ENCODE measurements at places on chromosomes 5 and 9.

GRCh38 chr5:111016801-111017200 is 54.7 kb upstream of the TSLP start:
- no peak for DNase-seq

- DNase-seq, result no peak
Measured at GRCh38 chr5:146107901-146108300, 2.5 kb upstream of the PLAC8L1 start.

GRCh38 chr9:19748278-19749126 is 40.3 kb downstream of the SLC24A2 start:
- no peak for DNase-seq

DNA sequence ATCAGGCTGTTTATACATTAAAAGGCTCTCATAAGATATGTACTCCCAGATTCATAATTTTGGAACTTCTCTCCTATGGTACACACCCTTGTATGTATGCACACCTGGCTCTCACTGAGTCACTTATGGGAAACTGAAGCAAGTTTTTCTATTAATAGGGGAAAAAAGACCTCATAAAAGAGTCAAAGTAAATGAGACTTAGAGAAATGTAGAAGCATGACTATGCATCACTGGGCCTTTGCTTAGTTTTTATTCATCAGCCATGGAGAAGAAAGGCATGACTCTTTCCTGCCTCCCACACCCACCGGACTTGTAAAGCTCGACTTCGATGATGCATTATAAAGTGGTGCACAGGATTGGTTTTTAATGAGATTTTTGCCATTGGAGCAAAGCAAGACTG is 28.2 kb downstream of the MTAP start:
- DNase-seq, result no peak

DNA sequence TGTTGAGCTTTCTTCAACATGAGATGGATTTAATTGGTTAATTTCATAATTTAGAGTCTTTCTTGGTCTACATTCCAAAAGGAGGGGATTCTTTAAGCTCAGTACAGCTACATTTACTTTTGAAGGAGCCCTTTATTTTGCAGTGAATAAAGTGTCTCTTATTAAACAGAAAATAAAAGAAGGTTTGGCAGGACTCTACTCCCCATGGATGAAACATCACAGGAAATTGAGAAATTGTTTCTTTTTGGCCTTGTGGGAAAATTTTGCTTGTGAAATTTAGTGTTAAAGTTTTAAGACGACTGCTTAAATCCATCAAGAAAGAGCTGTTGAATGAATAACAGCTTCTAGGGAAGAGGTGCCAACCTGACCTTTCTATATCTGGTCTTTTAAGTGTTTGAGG is 187.7 kb downstream of the NTRK2 start:
- no peak for DNase-seq

GRCh38 chr5:137752905-137753690 is 1.1 kb downstream of the HNRNPA0 start:
- peak; percentile 10 for DNase-seq

DNA sequence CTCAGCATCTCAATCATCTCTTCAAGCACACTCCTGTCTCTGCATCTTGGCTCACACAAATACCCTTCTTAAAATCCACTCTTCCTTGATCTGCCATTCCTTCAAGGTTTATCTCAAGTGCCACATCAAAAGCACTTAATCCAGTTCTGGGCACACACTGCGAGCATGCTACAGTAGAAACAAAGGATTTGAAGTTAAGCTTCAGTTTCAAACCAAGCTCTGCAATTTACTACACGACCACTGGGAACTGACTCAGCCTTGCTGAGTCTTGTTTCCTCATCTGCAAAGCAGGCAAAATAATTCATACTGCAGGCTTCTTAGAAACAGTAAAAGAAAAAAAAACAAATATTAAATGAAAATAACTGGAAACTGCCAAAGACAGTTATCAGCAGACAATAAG is 50.5 kb upstream of the CTNNAL1 start:
- DNase-seq, result no peak

GRCh38 chr5:127028822-127029457 is 1.4 kb downstream of the MARCHF3 start:
- no peak for DNase-seq

DNA sequence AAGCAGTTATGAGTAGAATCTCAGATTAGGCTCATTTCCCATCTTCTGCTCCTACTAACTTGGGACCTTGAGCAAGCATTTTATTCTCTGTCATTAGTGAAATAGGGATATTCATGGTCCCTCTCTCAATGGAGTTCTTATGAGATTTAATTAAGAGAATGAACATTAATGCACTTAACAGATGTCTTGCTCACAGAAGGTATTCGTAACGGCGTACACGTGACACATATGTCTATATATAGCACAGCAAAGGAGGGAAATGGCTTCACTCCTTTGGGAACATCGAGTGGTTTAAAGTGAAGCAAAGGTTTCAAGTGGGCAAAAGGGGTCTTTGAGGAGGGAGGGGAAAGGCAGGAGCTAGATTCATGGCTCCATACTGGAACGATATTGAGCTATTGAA is 24.6 kb downstream of the KDM4C start:
- DNase-seq, result no peak

GRCh38 chr9:30851600-30851999 is 1532.8 kb upstream of the ACO1 start:
- DNase-seq, result no peak

GRCh38 chr5:6733411-6734242 is 20.4 kb downstream of the TENT4A start:
- DNase-seq, result no peak

DNA sequence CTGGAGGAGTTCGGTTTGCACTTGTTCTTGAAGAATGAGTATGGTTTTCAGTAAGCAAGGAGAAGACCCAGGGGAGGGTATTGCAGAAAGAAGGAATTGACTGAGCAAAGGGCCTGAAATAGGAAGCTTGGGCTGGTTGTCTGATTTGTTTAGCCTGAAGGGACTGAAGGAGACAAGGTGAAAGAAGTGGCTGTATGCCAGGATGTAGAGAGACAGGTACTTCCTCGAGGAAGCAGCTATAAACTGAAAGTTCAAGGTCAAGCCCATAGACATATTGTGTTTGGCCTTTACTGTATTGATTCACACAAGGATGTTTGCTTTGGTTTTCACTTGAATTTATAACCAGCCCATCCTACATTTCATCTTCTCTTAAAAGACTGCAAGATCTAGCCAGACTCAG is 183.1 kb downstream of the PALM2AKAP2 start:
- DNase-seq, result no peak

- DNase-seq, result no peak
Measured at GRCh38 chr5:132677682-132678400, 4.1 kb downstream of the IL4 start.

DNA sequence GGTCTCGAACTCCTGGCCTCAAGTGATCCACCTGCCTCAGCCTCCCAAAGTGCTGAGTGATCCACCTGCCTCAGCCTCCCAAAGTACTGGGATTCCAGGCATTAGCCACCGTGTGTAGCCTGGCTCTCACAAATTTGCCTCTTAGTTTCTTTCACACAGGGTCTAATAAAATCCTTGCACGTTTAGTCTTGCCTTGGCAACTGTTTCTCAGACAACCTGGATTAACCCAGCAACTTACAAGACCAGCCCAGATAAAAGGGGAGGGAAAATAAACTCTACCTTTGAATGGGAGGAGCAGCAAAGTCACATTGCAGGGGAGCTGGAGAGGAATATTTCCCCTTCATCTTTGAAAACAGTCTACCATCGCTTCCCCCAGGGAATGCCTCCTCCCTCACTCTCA is 29.3 kb upstream of the GNA14 start:
- DNase-seq, result no peak

GRCh38 chr5:15002173-15002572 is 130.6 kb upstream of the ANKH start:
- DNase-seq, result no peak

- no peak for DNase-seq
Measured at GRCh38 chr5:90987726-90988125, 395.4 kb downstream of the ARRDC3 start.

- DNase-seq, result no peak
Measured at GRCh38 chr5:125042261-125042890, 295.9 kb upstream of the ZNF608 start.

DNA sequence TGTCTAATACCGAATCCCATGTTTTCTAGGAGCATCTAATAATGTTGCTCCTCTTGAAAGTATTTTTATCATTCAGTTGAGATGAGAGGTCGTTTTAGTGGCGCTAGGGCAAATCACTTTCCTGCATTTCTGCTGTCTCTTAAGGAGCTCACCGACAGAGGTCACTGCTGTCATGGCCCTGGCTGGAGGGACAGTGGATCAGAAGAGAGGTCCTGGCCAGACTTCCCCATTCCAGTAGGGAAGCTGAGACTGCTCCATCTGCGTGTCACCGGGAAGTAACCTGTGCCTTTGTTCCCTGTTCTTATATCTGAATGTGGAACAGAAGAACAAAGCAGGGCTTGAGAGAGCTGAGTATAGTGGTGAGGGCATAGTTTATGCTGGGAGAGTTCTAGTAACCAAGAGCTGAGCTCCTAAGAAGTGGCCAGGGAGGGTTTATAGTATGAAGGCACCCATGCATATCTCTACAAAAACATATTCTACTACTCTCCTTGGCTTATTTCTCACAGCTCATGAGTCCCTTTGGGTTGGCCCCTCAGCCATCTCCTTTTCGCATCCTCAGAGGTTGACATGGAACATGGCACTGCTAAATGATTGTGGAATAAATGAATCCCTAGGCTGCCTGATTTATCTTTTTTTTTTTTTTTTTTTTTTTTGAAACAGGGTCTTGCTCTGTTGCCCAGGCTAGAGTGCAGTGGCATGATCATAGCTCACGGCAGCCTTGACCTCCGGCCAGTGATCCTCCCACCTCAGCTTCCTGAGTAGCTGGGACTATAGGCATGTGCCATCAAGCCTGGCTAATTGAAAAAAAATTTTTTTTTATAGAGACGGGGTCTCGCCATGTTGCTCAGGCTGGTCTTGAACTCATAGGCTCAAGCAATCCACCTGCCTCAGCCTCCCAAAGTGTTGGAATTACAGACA is 27.2 kb downstream of the ATP6V0E1 start:
- peak; percentile 33 for DNase-seq

DNA sequence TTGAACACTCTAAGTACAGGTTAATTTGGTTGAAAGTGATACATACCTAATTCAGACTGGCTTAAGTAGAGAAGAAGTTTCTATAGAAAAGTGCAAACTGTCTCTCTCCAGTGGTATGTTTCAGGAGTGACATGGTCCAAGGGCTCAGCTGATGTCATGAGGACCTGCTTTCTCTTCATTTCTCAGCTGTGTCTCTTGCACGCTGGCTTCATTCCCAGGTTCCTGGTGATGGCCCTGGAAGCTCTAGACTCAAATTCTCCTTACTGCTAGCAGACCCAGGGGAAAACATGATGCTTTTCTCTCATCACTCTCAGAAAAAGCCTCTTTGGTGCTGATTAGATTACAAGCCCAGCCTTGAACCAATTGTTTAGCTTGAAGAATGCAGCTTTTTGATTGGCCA is 211.9 kb upstream of the CLINT1 start:
- DNase-seq, result no peak

- DNase-seq, result no peak
Measured at GRCh38 chr9:69314547-69314946, 10.5 kb upstream of the ENTREP1 start.

DNA sequence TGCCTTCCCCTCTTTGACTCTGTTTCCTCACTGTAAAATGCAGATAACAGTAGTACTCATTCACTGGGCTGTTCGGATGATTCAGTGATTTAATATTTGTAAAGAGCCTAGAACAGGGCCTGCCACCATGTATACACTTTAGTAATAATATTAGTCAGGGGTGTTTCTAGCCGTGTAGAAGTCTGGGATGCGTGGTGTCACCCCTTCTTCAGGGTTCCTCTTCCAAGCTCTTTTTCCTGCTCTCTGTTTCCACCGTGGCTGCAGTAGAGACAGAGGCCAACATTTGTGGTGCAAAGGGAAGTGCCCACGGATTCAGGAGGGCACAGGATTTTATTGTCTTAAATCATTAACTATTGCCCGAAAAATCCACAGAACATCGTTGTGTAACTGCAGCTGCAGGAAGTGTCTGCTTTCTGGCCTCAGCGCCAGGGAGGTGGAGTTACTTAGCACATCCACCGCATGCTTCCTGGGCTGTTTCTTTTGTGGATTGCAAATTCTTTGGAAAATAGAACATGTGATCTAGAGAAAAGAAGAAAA is 61.7 kb downstream of the TRIO start:
- DNase-seq, result no peak

DNA sequence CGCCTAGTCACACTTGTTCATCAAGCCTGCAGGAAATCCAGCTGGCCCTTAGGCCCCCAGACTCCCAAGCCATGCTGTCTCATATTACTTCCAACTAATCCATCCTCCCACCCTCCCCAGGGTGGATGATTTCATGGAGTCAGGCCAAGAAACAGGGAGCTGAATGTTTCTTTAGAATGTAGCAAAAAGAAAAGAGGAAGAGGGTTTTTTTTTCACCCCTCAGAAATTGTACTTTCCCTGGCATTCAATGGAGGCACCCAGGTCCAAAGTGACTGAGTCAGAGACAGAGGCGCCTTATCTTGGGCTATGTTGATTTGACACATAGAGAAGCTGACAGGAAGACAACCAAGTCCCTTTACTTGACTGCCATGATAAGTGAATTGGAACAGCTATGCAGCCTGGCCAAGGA is 260.2 kb upstream of the NR4A3 start:
- no peak for DNase-seq

DNA sequence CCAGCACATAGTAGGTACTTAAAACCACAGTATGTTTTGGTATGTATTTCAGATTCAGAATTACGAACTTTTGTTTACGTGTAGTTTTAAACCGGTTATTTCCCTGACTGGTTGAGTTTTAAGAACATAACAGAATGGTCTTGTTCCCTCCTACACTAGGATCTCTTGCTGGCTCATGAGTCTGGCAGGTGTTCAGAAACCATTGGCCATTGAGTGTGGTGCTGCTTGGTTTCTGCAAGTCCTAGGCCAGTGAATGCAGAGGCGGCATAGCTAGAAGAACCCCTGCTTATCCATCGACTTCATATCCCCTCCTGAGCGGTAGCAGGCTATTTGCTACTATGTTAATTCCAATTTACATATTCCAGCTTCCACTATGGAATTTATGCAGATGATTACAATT is 65.6 kb downstream of the GPR21 start:
- DNase-seq, result no peak

DNA sequence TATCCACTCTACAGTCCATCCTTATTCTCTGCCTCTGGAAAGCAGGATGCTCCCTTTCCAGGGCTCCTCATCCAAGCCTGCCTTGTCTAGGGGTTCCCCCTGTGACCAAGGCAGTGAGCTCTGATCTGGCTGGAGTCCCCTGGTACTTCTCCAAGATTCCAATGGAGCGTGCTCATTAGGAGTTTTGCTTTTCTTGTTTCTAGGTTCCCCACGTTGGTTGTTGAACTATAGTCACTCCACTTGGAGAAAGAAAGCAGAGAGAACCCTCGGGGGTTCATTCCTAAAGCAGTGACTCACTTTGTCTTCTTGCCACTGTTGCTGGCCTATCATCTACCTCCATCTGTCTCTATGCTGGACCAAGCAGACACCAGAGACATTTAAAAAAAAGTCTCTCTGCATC is 192.6 kb downstream of the TLE4 start:
- DNase-seq, result no peak

Measured in C1 segment of cervical spinal cord (tissue), 14 donors.